ENCODE measurements at places on chromosomes 7 and 10. TPM values are rescaled to one million over a fixed set of nuclear protein-coding genes. Genes with fewer than 3 reads are reported as not detected.

Gene AMPH
- total RNA-seq = 0.47 TPM

Gene FFAR4
- total RNA-seq = 6.1 TPM

Gene CNPY4
- total RNA-seq = 5.3 TPM

Gene EN2
- total RNA-seq = 0.52 TPM

Gene GPER1
- 1.1 TPM for total RNA-seq

Gene TAS2R41
- not detected for total RNA-seq

Gene HMX3
- not detected for total RNA-seq

Gene ATRNL1
- 1.1 TPM for total RNA-seq

Gene CHN2
- total RNA-seq = 2.6 TPM

Gene EGR2
- total RNA-seq = 23.6 TPM

Gene SUGCT
- 0.49 TPM for total RNA-seq

Gene CDC123
- 40.1 TPM for total RNA-seq

Gene LRIT1
- total RNA-seq = not detected

Gene ETV1
- 3.5 TPM for total RNA-seq

Gene VWC2
- 0.17 TPM for total RNA-seq

Gene ANKRD30A
- total RNA-seq = not detected

Gene MMD2
- not detected for total RNA-seq

Gene NXPH1
- total RNA-seq = not detected

Gene SEMA3D
- 2.7 TPM for total RNA-seq

Gene CDC14C
- total RNA-seq = not detected

Gene LBX1
- not detected for total RNA-seq

Gene RABGEF1
- 44.6 TPM for total RNA-seq

Gene GRM8
- not detected for total RNA-seq

Gene ARHGEF35
- total RNA-seq = 18.6 TPM

Gene ASAH2
- 0.36 TPM for total RNA-seq

Gene CLCN1
- not detected for total RNA-seq

Gene FGFBP3
- 1.4 TPM for total RNA-seq

Gene BICC1
- total RNA-seq = 6.8 TPM

Gene ITPRID1
- total RNA-seq = 2.6 TPM

Data from lower leg skin (tissue), 4 donors.